Fibroblast of the aortic adventitia (primary cell): ENCODE measurements at places on chromosomes 4 and X. TPM values are rescaled to one million over a fixed set of nuclear protein-coding genes. Genes with fewer than 3 reads are reported as not detected.

The GPR173 gene
- total RNA-seq, result 1.1 and 2.5 TPM in 2 replicates

The TMEM255A gene
- total RNA-seq, result not detected in 2 replicates

The OPRPN gene
- total RNA-seq, result not detected in 2 replicates

The PAK3 gene
- 0.90 and 3.7 TPM in 2 replicates for total RNA-seq

- peak; percentile 19 for DNase-seq
Observed at GRCh38 chr4:81565142-81565870, 93.6 kb upstream of the RASGEF1B start.

GRCh38 chr4:19224820-19225219, 1026.9 kb upstream of the SLIT2 start:
- peak; percentile 63 for DNase-seq

DNA sequence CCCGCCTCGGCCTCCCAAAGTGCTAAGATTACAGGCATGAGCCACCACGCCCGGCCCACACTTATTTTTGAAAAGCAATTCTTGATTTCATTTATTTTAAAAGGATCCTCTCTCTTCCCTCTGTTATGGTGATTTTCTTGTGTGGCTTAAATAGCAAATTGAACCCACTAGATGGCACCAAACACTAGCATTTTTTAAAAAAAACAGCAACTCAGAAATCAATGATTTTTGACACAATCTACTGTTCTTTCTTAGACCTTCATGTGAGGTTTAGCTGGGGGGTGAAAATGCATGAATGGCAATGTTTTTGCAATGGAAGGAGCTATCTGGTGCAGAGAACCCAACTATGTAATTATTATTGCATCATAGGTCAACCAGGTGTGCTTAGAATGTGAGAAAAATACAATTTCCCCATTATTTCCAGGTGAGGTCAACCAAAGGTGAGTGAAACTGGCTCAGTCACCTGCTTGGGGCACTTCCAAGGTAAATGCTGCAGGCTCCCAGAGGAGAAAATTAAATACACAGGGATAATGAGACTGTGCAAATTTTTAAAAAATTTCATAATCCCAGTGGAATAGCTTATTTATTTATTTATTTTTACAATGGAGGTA, 226.7 kb upstream of the PRKX start:
- peak; percentile 36 for DNase-seq

DNA sequence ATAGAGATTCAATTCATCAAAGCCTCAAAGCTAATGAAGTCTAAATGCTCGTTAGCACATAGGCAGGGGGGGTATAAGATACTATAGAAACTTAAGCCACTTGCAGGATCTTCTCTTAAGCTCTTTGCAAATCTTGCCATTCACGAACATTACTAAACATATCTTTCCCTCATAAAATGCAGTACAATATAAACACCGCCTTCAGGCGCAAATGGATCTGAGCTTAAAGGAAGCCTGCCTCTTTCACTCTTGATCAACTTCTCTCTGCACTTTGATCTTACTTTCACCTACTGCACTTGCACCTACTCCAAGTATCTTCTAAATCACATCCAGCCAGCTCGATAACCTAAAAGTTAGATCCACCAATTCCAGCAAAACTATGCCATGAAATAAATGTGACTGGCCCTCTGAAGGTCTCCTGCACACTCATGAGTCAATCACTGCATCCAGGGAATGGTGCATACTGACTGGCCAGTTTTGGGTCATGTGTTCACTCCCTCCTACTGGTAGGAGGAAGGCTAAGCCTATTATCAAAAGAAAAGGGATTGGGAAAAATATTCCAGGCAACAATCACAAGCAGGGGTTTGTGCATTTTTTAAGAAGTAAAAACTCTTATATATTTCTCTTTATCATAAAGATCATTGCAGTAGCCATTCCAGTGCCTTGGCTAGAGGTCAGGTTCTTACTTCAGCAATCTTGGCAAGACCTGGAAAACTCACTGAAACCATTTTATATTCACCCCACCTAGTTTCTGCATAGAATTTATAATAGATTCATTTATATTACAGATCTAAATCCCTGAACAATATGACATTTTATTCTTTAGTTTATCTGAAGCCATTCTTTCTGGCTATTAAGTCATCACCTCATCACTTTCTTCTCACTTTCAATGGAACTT, 222.0 kb downstream of the PPP3CA start:
- DNase-seq, result peak; percentile 34

DNA sequence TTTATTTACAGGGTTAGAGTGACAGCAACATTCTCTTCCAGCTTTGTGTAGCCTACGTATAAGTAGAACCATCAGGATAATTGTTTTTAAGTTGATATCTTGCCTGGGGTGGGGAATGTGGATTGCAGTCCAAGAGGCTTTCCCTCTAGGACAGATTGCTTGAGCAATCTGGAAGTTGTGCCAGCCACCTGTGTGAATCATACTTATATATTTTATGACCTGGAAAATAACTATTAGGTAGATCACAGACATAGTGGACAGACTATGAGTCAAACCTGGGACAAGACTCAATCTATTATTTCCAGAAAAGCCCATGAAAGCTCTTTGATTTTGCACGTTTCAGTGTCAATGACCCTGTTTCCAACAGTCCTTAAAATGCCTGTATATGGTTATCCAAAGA, 98.9 kb downstream of the TLL1 start:
- DNase-seq, result no peak
